ENCODE measurements at places on chromosomes 11 and 22.

- DNase-seq, result no peak
Observed at GRCh38 chr22:46534177-46534776, 3.1 kb downstream of the CELSR1 start.

DNA sequence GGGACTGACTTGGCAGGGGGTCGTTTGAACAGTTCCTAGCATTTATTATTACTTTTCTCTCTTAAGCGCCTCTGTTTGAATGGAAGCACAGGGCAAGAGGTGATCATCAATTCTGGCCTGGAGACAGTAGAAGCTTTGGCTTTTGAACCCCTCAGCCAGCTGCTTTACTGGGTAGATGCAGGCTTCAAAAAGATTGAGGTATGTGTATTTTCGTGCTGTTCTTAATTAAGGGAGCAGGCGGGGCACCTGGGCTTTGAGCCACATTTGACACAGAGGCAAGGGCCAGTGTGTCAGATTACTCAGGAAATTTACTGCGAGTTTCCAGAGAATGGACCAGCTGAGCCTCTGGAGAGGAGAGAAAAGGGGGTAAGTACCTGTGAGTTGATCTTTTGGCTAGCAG lies 102.4 kb upstream of the SORL1-AS1 start:
- DNase-seq, result no peak

DNA sequence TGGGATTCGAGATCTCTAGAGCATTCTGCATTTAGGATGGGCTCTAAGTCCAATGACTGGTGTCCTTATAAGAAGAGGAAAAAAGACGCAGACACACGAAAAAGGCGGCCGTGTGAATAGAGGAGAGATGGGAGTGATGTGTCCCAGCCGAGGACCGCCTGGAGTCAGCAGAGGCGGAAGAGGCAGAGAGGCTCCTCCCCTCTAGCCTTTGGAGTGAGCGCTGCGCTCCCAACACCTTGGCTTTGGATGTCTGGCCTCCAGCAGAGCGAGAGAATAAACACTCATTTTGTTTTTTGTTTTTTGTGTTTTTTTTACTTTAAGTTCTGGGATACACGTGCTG lies 83.0 kb upstream of the RTL6 start:
- no peak for DNase-seq

DNA sequence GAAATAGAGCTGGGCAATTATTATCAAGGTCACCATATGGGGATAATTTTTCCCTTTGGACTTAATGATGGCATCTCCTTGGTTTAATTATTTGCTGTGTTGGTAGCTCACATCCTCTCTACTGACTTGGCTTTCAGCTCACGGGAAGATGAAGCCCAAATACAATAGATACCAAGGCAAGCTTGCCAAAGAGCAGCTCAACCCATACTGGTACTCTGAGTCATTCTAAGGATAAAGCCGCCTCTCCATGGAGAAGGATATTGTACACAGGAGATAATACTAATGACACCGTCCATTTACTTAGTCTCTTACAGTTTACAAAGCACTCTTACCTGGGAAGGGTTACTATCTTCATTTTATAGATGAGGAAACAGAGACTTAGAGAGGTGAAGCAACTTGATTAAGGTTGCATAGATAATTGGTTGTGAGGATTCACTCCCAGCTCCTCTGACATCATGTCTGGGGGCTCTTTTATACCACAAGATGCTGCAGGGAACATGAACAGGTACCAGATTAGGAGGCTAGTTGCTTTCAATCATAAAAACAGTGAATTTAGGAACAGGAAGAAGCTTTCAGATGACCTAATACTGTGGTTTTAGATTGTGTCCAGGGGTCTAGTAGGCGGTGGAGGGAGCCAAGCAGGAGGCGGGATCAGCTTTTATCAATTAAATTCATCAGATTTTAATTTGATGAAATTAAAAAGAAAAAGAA lies 48.3 kb upstream of the PICALM start:
- DNase-seq, result no peak

DNA sequence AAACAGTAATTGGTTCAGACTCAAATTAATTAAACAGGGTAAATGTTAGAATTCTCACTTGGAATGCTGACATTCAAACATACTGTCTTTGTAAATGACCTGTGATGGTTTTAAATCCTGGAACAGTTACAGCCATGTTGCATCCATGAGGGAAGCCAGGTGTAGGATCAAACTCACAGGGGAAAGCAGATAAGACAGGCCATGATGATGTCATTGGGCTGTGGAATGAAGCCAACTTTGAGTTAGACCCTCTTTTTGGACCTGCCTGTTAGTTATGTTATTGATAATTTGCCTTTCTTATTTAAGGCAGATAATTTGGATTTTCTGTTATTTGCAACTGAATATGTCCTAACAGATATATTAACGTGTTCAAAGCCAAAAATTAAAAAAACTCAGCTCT lies 39.3 kb upstream of the ABTB2 start:
- no peak for DNase-seq

DNA sequence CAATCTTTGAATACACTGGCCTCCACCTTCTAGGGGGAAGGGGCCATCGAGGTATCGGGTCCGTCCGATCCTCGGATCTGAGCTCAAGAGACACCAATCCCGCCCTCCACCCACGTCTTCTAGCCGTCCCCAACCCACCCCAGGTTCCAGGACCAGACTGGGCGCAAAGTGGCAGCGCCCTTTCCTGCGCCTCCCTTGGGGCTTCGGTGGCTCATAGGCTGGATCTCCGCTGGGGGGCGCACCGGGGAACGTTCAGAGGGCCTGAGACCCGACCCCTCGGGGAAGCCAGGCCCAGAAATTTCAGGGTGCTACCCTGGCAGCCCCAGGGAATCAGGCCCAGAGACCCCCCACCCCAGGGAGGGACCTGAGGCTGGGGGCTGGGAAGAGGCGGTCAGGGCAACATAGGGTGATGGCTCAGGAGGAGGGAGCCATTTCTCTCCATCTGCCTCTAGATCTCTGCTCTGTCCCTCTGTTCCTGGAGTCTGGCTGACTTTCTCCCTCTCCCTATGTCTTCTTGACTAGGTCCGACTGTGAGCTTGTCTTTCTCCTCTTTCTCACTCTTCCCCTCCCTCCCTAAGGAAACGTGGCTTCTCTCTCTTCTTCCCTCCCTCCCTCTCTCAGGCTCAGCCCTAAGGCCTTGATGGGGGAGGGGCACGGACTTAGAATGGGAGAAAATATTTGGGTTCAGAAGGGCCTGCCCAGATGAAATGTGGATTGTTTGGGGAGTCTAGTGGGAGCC lies 1.1 kb downstream of the CREB3L1 start:
- DNase-seq, result peak; percentile 19

DNA sequence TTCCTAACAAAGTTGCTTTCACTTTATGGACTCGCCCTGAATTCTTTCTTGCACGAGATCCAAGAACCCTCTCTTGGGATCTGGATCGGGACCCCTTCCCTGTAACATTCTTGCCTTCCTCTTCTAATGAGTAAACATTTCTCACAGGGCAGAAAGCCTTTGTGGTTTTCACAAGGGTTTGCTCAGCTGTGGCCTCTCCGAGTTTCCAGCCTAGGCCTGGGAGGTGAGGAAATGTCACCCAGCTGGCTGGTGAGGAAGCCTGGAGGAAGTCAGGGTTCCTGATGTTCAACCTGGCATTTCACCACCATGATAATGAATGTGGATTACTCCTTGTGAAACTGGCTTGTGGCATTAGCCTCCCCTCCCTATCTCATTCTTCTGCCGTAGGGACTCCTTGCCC lies 224.9 kb downstream of the DSCAML1 start:
- DNase-seq, result no peak

DNA sequence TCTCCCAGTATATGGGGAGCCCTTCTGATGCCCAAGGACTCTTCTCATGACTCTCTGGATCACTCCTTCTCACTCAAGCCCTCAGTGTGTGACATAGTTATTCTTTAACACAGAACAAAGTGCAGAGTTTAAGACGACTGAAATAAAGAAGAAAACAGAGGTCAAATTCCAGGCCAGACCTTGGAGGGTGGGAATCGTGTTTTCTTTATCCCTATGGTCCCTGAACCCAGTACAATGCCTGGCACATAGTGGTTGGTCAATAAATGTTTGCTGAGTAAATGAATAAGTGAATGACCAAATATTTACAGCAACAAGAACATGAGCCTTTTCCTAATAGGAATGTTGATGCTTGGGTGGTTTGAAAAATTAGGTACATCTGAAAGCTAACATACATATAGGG lies 28.8 kb downstream of the VSTM5 start:
- no peak for DNase-seq

DNA sequence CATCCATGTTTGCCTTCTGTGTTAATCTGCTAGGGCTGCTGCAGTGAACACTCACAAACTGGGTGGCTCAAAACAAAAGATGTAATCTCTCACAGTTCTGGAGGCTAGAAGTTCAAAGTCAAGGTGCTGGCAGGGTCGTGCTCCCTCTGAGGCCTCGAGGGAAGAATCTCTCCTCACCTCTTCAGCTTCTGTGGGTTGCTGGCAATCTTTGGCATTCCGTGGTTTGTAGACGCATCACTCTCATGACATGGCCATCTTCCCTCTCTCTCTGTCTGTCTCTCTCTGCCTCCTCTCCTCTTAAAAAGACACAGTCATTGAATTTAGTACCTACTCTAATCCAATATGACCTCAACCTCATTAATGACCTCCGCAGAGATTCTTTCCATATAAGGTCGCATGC lies 78.8 kb downstream of the TSPAN18 start:
- no peak for DNase-seq

- DNase-seq, result no peak
Observed at GRCh38 chr11:129189646-129190045, 2.5 kb downstream of the ARHGAP32 start.

- no peak for DNase-seq
Observed at GRCh38 chr11:126328001-126328390, 24.1 kb downstream of the DCPS start.

DNA sequence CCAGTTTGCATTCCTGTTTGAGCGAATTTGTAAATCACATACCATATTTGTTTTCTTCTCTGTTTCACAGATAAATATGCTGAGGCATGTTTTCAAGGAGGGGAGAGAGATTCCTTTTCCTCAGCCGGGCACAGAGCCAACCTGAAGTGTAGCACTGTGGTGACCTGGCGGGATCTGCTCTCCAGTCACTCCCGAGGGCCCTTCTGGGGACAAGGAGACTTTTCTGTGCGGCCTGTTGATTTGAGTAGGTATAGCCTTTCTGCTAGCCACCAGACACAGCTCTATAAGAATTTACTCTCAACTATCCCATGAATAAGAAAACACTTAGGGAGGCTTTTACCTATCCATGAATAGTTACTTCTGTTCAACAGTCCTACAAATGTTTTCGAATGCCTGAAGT lies 63.5 kb upstream of the FDX1 start:
- no peak for DNase-seq

DNA sequence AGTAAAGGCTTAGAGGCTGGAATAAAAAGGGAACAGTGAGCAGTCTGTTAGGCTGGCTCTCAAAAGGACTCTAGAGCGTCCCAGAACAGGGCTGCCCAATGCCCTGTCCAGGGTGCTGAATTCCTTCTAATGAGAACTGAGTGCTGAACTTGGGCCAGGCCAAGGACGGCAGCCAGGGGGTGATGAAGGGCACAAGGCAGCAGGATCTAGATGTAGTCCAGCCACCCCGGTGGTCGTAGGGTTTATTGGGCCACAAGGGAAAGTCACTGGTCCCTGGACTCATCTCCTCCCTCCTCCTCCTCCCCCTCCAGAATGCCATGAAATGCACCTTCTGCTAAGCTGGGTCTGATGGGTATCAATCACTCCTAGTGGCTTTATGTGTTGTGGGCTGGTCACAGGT lies 19.2 kb downstream of the NPTXR start:
- DNase-seq, result peak; percentile 48

- no peak for DNase-seq
Observed at GRCh38 chr11:131353766-131354165, 16.6 kb upstream of the NTM start.

- no peak for DNase-seq
Observed at GRCh38 chr11:83545494-83546260, 259.5 kb upstream of the CCDC90B start.

DNA sequence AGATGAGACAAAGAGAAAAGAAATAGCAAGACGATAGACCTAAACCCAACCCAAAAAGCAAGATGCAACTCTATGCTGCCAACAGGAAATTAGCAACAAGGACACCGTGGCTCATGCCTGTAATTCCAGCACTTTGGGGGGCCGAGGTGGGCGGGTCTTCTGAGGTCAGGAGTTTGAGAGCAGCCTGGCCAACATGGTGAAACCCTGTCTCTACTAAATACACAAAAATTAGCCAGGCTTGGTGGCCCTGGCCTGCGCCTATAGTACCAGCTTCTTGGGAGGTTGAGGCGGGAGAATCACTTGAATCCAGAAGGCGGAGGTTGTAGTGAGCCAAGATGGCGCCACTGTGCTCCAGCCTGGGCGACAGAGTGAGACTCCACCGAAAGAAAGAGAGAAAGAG lies 24.3 kb upstream of the IL10RA start:
- no peak for DNase-seq

DNA sequence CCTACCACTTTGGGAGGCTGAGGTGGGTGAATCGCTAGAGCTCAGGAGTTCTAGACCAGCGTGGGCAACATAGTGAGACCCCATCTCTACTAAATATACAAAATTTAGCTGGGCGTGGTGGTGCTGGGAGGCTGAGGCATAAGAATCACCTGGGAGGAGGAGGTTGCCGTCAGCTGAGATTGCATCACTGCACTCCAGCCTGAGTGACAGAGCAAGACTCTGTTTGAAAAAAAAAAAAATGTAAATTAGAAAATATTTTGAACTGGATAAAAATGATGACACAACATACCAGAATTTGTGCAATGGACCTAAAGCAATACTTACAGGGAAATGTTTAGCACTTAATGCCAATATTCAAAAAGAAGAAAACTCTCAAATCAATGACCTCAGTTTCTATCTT lies 46.4 kb downstream of the ATG16L2 start:
- no peak for DNase-seq

DNA sequence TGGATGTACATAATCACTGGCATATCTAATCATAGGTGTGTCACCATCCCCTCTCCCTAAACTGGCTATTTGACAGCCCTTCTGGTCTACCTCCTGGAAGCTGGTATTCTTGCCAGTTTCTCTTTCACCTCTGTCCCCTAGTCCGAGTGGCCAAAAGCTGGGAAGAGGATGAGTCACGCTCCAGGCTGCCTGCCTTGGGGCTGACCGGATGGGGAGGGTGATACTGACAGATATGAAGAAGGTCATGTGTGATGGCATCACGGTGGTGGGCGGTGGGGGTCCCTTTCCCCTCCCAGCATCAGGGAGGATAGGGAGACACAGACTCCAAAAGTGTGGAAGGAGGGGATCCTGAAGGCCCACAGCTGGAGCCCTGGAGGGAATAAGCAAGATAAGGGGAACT lies 4.8 kb downstream of the OAF start:
- DNase-seq, result no peak

DNA sequence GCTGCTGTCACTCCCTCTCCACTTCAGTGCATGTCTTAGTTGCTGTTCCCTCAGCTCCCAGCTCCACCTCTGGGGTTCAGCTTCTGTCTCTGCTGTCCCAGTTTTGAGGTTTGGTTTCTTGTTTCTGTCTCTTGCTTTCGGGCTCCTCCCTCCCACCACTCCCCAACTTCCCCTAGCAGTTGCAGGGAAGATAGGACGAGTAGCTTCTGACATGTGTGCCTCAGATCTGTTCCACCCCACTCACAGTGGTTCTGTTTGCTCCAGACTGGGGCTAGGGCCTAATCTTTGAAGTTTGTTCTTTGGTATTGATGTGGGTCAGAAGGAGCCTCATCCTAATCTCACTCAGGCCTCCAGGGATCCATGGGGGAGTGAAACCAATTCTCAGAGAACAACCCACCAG lies 2.6 kb upstream of the RRM1 start:
- DNase-seq, result no peak
